ENCODE measurements at places on chromosomes 11 and 22.

GRCh38 chr11:114989536-114989935 is 311.2 kb downstream of the NXPE2 start:
- DNase-seq, result no peak

DNA sequence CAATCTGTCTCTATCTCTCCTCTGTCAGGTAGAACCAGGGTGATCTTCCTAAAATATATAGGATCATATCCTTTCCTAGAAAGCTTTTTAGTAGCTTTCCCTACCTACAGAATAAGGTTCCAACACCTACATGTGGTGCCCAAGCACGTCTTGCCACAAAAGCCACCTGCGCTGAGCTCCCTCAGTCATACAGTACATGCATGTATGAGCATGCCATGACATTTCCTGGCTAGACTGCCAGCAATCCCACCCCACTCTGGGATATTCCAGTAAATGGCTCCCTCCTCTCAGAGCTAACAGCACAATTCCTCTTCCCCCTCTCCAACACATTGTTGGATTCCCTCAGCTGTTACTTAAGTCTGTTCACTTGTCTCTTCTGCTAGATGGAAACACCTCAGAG is 398.0 kb downstream of the TENM4 start:
- DNase-seq, result no peak

DNA sequence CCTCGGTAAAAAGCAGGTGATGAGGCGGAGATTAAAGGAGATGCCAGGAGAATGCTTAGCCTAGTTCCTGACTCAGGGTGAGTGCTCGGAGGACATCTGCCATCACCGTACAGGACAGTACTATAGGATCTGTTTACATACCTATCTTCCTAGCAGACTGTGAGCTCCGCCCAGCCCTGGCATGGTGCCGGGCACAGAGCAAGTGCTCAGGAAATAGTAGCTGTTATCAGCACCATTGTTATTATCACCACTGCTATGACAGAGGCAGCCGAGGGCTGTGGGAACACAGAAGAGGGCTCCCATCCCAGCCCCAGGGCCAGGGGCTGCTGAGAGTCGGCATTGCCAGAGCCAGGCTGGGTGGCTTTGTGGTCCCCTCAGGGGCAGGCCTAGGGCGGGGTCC is 642 bp upstream of the SEPTIN3 start:
- DNase-seq, result no peak

- DNase-seq, result no peak
These were observed 9.0 kb upstream of the FLRT1 start for GRCh38 chr11:64026575-64027205.

- DNase-seq, result no peak
These were observed 1307.5 kb upstream of the TENM4 start for GRCh38 chr11:80748207-80748925.

- DNase-seq, result no peak
These were observed 50.2 kb downstream of the SLN start for GRCh38 chr11:107661656-107662055.

- DNase-seq, result no peak
These were observed 548 bp downstream of the FDXACB1 start for GRCh38 chr11:111878385-111878848.

- no peak for DNase-seq
These were observed 39.3 kb downstream of the LARGE1 start for GRCh38 chr22:33880986-33881385.

DNA sequence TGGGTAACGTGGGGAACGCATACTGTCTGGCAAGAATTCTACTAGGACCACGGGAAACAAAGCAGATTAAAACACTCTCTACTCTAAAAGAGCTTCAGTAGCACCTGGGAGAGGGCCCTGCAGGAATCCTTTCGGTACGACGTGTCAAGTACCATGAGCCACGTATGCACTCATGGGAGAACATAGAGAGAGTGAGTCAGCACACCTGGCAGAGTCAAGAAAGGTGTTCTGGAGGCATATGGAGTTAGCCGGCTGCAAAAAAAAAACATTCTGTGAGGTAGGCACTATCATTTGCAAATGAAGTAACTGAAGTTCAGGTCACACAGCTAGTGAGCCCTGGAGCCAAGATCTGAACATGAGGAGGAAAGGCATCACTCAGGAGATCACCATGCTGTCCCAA is 71.1 kb upstream of the BID start:
- DNase-seq, result no peak

GRCh38 chr11:120037111-120037510 is 100.8 kb downstream of the TRIM29 start:
- DNase-seq, result no peak

DNA sequence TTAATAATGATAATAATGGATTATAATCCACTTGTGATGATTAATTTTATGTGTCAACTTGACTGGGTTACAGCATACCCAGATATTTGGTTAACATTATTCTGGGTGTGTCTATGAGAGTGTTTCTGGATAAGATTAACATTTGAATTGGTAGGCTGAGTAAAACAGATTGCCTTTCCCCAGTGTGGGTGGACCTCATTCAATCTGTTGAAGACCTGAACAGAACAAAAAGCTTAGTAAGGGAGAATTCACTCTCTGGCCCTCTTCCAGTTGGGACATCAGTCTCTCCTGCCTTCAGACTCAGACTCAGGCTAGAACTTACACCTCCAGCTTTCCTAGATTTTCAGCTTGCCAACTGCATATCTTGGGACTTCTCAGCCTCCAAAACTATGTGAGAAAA is 37.3 kb upstream of the RRAS2 start:
- DNase-seq, result no peak

DNA sequence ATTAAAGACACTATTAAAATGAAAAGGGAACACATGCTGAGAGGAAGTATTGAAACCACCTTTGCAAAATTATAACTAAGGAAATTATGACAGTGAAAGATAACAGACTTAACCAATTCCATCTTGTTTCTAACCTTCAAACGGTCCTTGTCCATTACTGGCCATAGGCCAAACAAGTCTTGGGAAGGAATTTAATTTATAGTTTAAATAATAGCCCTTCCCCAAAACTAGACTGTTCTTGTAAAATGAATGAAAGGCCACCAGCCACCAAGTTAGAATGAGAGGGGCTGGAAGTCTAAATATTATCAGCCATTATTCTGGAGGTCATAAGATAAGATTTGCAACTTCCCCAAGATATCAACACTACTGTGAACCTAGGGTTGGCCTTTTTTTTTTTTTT is 1.8 kb upstream of the TALDO1 start:
- DNase-seq, result no peak
